ENCODE measurements at places on chromosomes 16 and 17.

DNA sequence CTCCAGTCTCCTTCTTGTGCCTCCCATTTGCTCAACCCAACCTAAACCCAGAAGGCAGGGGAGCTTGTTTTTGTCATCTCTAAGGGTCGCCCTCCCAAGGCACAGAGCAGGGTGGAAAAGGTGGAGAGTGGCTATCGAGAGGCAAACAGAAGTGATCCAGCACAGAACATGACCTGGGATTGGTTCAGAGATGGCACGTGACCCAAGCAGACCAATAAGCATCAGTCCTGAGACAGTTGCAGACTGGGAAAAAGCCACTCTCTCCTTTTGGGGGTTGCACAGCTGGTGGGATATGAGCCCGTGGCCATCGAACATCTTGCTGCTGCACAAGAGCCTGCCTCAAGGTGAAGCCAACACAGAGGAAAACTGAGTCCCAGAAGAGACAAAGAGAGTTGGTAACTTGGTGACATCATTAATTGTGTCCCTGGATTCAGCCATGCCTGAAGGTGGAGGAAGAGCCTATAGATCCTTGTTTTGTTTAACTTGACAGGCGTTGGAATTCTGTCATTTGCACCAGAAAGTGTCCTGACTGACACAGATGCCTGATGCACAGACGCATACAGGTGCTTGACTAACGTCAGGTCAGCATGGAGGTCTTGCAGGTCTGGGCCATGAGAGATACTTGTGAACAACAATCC, 28.2 kb upstream of the CSNK2A2 start:
- DNase-seq = no peak

- peak; percentile 52 for DNase-seq
Observed at GRCh38 chr17:6239241-6239798, 169.1 kb downstream of the WSCD1 start.

GRCh38 chr16:72875291-72876031, 172.5 kb downstream of the ZFHX3 start:
- peak; percentile 52 for DNase-seq

- DNase-seq = peak; percentile 92
Observed at GRCh38 chr16:55668340-55669281, 12.8 kb downstream of the SLC6A2 start.

DNA sequence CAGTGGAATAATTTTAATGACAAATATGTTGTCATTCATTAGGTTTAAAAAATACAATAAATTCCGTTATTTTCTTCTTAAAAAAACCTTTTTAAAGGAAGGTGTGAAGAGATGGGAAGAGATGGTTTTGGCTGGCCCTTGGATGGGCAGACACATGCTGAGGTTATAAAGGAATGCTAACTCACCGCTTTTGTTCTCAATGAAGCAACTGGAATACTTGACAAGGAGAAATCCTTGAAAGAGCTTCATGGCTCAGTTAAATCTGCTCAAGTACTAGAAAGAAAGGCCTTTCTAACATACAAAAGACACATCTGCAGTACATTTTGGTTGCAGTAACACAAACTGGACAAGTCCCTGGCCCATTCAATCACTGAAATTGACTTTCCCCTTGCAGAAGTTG, 158.3 kb upstream of the KCNJ16 start:
- DNase-seq = no peak

DNA sequence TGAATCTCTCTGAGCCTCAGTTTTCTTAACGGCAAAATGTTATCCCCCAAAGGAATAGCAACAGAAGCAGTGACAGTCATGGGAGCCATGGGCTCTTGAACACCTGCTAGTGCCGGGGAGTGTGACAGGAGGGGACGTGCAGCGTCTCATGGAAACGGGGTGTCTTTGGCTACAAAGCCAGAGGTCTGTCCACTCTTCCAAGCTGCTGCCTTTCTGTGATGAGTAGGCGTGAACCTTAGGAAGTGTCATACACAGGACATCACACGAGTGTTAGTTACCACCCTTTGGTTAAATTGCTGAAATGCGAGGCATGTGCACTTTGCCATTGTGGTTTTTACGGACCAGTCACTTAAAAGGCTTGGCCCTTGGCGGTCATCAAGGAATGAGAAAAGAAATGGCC, 93.4 kb downstream of the IRF8 start:
- no peak for DNase-seq

- no peak for DNase-seq
Observed at GRCh38 chr17:76003915-76004314, 3.3 kb downstream of the CDK3 start.

- DNase-seq = no peak
Observed at GRCh38 chr17:7710301-7710700, 5.3 kb downstream of the EFNB3 start.

DNA sequence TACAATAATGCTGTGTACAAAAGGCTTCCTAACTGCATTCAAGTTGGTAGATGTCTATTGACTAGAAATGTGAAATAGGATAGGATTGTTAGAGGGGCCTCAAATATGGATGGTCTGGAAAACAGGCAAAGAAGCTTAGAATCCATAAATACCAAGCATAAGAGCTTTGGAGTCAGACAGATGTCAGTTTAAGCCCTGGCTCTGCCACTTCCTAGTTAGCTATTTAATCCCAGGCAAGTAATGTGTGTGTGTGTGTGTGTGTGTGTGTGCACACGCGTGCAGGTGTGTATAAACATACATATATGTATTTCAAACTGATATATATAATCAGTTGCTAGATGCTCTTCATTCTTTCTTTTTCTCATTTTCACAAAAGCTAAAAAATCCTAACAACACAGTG, 66.7 kb downstream of the MMD start:
- no peak for DNase-seq

- DNase-seq = no peak
Observed at GRCh38 chr17:83009414-83010205, 69.8 kb upstream of the METRNL start.

DNA sequence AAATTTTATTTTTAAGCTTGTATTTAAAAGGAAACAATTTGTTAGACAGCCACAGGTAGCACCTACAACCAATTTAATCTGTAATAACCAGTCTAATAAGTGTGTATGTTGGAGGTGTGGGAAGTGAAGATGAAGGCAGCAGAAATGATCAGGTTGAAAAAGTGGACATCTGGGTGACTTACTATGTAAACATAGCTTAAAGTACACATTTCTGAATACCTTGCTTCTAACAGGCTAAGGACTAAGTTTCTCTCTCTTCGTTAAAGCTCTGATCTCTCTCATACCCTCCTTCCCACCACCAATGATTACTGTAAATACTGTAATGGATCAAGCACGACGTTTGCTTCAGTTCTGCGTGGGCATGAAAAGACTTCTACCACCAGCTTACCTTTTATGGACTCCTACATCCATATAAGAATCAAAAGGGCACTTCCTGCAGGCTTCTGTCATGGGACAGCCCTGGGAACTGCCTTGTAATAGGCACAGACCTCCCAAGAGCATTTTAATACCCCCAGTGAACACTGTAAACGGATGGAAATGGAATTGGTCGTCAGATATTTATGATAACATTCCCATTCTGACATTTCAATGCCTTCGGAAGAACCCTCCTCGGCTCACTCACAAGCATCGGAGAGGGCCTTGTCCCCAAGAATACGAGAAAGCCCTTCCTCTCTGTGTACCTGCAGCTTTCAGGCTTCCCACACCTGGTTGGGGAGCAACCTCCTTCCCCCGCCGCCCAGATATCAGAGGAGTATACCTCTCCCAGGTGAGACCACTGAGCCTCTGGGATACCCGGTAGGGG, 700 bp downstream of the CCDC43 start:
- DNase-seq = no peak

Data from foreskin keratinocyte (primary cell).